ENCODE measurements at places on chromosomes 11 and 22. TPM values are rescaled to one million over a fixed set of nuclear protein-coding genes. Genes with fewer than 3 reads are reported as not detected.
A peak's percentile ranks its signal among the peaks of the same experiment; 100 is the strongest.

DNA sequence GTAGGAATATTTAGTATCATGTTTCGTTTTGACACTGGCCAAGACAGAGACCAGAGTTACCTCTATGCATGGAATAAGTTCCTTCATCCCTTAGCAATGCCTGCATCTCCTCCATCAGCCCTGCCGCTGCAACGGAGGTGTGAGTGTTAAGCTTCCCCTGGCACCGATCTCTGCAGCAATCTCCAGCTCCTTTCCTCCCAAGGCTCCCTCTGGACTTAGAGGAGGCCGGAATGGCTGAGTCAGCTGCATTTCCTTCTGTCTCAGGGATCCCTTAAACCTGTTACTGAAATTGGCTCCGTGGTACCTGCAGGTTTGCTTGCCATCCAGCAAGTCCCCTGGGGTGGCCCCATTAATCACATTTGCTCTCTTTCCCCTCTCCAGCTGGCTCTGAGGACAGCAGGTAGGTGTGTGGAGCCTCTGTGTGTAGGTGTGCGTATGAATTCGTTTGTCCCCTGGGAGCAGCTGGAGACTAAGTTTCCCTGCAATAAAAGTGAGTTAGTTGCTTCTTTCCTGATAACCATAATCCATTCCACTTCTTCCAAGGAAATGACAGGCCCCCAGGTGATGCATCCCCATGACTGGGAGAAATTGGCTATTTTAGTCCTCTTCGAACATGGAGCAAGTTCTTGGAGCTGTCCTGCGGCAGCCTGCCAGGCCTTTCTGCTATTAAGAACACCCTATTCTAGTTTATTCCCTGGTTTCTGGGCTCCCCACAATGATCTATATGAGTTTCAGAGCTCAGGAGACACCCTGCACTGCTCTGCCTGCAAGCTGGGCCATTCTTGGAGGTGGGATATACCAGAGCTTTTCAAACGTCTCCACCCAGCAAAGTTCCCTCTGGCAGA is 457.2 kb upstream of the CADM1 start:
- no peak overlapping the region for H3K27ac ChIP-seq
- no peaks in the 10 kb centered on the region for H3K27me3 ChIP-seq
- DNase-seq, result no peak
- H3K36me3 ChIP-seq, result no peaks in the 10 kb centered on the region

DNA sequence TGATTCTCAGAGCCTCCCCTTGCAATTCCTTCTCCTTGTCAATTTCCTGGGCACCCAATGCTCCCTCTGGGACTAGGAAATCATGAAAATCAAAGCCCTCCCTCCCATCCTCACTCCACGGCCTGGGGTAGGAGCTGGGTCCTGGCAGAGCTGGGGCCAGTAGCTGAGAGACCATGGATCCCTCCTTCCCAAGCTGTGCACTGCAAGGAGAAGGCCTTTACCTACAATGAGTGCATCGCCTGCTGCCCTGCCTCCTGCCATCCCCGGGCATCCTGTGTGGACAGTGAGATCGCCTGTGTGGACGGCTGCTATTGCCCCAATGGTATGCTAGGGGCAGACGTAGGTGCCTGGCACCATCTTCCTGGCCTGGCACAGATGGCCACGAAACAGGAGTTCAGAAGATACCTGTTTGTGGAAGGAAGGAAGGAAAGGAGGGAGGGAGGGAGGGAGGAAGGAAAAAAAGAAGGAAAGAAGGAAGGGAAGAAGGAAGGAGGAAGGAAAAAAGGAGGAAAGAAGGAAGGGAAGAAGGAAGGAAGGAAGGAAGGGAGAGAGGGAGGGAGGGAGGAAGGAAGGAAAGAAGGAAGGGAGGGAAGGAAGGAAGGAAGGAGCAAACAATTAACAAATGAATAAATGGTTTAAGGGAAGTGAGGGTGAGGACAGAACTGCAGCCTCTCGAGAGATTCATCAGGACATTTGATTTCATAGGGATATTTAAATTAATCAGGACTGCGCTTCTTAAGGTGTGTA is 12.5 kb downstream of the OTOG start:
- DNase-seq, result no peak
- no peaks in the 10 kb centered on the region for H3K27me3 ChIP-seq
- H3K27ac ChIP-seq, result no peak overlapping the region

- H3K4me1 ChIP-seq, result no peaks in the 10 kb centered on the region
- H3K4me3 ChIP-seq, result no peak overlapping the region
- H3K27me3 ChIP-seq, result no peaks in the 10 kb centered on the region
- no peak for DNase-seq
- no peak overlapping the region for H3K27ac ChIP-seq
Measured at GRCh38 chr11:78290293-78291176, 101.8 kb downstream of the USP35 start.

DNA sequence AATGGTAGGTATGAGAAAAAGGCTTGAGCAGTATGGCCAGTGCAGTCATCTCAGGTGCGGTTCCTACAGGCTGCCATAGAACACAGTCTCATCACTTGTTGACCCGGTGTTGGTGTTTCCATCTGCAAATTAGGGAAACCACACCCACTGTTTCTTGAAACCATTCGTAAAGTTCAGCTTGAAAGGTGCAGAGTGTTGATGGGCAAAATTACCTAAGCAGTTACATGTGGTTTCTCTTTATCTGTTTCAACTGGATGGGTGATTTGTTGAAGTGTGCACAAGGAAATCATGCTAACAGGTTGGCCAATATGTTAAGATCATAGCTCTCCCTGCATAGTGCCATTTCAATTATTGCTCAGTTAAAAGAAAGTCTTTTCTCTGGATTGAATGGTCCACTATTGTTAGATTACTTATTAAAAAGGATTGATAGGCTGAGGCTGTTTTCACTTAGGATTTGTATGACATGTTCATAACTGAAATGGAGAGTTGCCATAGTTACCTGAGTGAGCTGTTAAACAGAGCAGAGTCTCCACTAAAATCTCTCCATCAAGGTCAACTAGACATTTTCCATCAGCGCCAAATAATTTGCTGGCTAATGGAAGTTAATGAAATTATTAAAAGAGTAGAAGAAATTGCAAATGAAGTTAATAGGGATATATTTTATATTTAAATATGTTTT is 203.1 kb upstream of the MTMR2 start:
- H3K4me3 ChIP-seq, result no peak overlapping the region
- DNase-seq, result no peak
- H3K4me1 ChIP-seq, result no peaks in the 10 kb centered on the region
- H3K36me3 ChIP-seq, result no peaks in the 10 kb centered on the region
- no peaks in the 10 kb centered on the region for H3K27me3 ChIP-seq

- no peak for DNase-seq
- no peak overlapping the region for H3K27ac ChIP-seq
- no peak overlapping the region for H3K4me3 ChIP-seq
- no peaks in the 10 kb centered on the region for H3K36me3 ChIP-seq
Measured at GRCh38 chr22:19693981-19694670, 20.2 kb upstream of the SEPTIN5 start.

GRCh38 chr11:29159552-29160465 is 857.0 kb downstream of the KCNA4 start:
- H3K27me3 ChIP-seq, result no peaks in the 10 kb centered on the region
- no peaks in the 10 kb centered on the region for H3K36me3 ChIP-seq
- no peaks in the 10 kb centered on the region for H3K4me1 ChIP-seq
- DNase-seq, result peak; percentile 79

GRCh38 chr11:85643191-85643614 is 4.6 kb upstream of the TMEM126A start:
- H3K4me1 ChIP-seq, result peaks cover 16% of the 10 kb centered on the region
- peaks cover 8% of the 10 kb centered on the region for H3K36me3 ChIP-seq
- no peak overlapping the region for H3K27ac ChIP-seq
- DNase-seq, result no peak
- no peaks in the 10 kb centered on the region for H3K27me3 ChIP-seq

CCDC34 gene
- total RNA-seq, result 11.7 TPM
